Bronchial smooth muscle cell (primary cell): ENCODE measurements at places on chromosomes 3 and 15. TPM values are rescaled to one million over a fixed set of nuclear protein-coding genes. Genes with fewer than 3 reads are reported as not detected.

Gene A4GNT
- not detected in 2 replicates for total RNA-seq

Gene SYNPR
- not detected in 2 replicates for total RNA-seq

Gene ROPN1B
- total RNA-seq, result not detected in 2 replicates

Gene KLHL6
- total RNA-seq, result under 0.01 TPM in 1 of 2 replicates, not detected in the other

Gene LRRC49
- total RNA-seq, result 16.7 and 23.6 TPM in 2 replicates

Gene EFHB
- 0.16 TPM in 1 of 2 replicates, not detected in the other for total RNA-seq
